ENCODE measurements at places on chromosomes 5 and 9.

- no peak for DNase-seq
Measured at GRCh38 chr9:125906144-125906543, 159.0 kb downstream of the PBX3 start.

DNA sequence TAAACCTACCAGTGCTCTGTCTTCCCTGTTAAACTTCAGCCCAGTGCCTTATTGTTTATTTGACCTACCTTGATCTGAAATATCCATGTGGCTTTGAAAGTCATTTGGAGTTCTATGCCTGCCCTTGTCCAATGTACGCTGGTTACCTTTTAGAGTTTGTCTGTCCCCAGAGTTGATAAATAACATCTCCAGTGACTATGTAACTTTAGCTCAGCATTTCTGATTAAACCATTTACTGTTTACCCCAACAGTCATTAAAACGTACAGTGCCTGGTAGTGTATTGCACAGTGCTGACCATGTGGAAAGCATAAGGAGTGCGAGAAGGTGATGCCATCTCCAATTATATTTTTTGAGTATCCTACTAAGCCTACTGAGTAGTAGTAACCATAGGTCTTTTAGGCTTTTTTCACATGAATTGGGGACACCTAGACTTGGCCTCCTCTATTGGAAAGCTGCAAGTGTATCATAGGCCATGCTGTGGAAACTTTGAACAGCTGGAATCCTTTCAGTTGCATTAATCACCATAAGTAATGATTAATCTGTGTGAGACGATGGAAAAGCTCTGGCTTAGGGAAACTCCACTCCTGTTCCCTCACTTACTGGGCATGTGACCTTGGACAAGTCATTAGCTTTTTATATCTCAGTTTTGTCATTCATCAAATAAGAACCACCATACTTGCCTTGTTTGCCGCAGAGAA lies 93.5 kb downstream of the MAST4 start:
- no peak for DNase-seq

DNA sequence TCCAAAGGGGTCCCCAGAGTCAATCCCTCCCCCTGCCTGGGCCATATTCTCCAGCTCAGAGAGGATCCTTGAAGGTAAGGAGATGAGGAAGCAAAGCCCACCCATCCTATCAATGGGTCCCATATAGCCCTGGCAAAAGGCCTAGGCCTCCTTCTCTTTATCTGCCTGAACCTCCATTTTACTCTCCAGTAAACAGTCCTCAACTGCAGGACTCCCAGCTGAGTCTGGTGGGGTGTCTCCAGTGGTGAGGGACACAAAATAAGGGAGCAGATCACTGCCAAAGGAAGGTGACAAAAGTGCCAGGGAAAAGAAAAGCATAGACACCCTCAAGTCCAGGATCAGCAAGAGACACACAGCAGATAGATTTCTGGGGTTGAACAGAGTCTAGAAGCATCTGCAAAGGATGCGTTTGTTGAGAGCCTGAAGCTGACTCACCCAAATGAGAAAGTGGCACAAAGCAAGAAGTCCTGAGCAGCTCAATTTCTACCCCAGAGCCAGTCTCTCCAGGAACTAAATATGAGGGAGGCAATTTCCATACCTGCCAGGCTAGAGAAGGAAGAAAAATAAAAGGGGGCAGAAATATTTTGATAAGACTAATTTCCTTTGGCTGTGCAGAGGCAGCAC lies 2.7 kb upstream of the EBF1 start:
- no peak for DNase-seq

DNA sequence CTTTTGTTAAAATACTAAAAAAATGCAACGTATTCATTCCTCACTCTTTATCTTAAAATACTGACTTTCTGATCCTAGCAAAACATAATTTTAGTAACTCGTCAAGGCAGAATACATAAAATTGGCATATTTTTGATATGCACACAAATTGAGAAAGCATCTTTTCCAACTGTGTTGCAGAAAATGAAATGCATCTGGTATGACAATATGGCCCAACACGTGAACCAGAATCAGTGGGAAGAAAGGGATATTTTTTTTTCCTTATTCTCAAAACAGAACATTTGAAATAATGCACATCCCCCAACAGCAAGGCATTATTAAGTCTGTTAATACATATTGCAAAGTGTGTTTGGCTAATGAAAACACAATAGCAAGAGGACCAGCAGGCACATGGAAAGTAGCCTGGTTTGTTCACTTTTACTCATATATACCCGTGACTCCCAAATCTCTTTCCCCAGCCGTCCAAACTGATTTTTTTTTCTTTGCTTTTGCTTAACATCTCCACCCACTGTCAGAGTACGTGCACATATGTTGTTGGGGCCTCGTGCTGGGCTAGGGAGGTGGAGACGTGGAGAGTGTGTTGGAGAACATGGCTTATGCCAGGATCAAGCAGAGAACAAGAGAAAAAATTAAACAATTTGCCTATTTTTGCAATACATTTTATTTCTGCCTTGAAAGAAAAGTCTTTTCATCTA lies 4.3 kb downstream of the MCTP1 start:
- DNase-seq, result no peak

DNA sequence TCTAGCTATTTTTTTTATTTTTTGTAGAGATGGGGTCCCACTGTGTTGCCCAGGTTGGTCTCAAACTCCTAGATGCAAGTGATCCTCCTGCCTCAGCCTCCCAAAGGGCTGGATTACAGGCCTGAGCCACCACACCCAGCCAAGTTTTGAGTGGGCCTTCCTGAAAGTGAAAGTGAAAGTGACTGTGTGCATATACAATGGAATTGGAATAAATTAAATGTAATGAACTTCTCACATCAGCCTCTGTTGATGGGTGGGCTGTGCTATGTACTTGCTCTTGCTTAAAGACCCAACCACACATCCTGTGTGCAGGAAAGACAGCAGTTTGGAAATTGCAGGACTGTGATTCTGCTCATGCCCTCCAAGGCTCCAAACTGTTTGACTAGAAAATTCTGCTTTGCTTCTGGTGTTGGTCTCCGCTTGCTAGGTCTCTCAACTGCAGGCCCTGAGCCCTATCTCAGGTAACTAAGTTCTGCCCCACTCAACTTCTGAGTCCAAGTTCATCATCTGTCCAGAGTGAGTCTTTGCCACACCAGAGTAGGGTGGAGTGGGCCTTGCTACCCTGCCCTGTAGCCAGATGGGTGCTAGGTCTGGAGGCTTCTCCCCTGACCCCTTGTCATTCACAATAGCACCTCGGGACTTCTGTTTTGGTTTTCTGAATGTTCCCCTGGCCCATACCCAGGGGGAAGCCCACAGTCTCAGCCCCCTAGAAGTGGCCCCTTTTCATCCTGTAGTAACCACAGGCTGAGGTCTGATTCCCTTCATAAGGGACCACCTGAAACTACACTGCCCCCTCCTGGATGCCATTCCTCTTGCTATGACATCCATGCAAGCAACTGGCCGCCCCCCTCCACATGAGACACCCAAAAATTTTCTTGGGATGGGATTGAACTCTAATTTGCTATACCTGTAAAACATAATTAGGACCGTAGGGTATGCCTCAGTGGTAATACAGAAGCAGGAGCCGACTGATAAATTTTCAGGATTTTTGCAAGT lies 36.5 kb upstream of the RAD23B start:
- no peak for DNase-seq

DNA sequence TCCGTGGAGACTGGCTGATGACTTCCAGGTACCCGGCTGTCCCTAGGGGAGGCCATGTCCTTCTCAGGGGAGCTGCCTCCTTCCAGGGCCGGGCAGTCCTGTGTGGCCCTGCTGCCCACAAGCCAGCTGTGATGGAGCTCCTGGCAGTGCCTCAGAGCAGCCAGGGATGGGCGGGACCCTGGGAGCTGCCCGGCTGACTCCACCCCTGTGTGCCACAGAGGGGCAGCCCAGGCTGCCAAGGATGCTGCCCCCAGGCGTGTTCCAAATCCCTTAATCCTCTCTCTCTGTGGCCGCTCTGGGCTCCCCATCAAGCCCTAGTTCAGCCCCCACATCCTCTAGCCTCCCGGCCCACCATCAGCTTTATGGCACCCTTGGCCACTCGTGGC lies 7.0 kb upstream of the SCGB3A1 start:
- no peak for DNase-seq

DNA sequence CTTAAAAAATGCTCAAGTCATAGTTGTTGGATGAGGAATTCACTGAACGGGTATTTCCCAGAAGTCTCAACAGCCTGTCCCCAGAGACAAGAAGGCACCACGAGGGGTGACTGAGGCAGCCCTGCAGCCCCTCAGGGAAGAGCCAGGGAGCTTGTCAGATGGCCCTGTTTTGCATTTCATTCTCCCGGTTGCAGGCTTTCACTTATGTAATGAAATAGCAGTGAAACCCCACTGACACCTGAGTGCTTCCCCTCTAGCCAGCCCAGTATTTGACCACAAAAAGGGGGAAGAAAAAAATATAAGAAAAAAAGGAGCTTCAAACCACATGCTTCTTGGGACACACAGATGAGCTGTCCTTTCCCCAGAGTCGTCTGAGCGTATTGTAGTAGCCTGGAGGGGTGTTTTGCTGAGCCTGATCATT lies 75.3 kb upstream of the IL12B start:
- no peak for DNase-seq

GRCh38 chr9:114549697-114550330 lies 37.8 kb upstream of the ATP6V1G1 start:
- DNase-seq, result no peak

DNA sequence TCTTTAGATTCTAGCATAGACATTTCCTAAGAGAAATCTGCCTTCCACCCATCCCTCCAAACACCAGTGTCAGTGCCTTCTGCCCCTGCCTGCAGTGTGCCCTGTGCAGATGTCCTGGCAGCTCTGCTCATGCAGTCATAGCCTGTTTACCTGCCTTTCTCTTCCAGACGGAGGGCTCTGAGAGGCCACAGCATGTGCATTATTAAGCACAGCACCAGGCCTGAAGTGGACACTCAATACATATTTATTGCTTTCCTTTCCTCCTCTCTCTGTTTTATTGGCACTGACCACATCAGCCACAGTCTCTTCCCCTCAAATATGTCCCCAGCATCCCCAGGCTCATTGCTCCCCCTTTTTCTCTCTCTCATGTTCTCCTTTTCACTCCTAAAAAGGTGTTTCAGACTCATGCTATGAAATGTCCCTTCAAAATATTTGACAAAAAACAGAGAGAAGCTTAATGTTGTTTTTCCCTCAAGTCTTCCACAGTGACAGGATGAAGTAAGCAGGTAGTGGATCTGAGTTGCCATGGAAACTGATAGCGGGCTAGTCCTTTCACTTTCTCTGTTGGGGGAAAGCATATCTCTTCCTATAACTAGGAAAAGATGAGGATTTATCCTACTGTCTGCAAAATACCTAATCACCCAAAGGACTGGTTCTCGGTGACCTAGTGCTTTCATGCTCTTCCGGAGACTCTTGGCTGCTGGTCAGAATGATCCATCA lies 100.9 kb downstream of the ATP10B start:
- no peak for DNase-seq

- DNase-seq, result no peak
Measured at GRCh38 chr9:113640418-113640817, 176.9 kb downstream of the RGS3 start.

DNA sequence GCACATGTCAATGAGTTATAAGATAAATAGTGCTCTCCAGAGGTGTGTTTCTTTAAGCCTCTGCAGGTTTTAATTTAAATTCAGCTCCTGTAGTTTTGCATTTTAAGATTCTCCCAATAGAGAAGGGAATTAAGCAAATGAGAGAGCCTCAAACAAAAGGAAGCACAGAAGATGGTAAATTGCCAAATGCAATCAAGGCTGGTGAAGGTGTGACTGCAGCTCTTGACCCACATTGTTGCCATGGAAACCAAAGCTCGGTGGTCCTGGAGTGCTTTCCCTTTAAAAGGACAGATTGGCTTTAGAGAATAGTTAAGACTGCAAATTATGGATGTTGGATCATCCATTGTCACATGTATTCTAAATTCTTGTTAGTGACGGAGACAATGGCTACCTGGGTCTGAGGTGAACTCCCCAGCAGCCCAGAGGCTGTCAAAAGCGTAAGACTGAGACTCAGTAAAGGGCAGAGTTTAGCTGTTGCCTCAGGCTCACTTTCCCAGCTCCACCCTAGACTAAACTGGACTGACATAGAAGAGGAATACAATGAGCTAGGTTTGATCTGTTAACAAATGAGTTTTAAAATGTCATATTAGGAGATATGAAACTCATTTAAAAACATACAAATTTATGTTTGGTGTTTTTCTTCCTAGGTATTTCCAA lies 12.3 kb downstream of the GAPT start:
- no peak for DNase-seq

GRCh38 chr9:27362447-27363210 lies 65.7 kb upstream of the EQTN start:
- DNase-seq, result no peak

- DNase-seq, result no peak
Measured at GRCh38 chr5:137022725-137023124, 476.4 kb downstream of the SPOCK1 start.

DNA sequence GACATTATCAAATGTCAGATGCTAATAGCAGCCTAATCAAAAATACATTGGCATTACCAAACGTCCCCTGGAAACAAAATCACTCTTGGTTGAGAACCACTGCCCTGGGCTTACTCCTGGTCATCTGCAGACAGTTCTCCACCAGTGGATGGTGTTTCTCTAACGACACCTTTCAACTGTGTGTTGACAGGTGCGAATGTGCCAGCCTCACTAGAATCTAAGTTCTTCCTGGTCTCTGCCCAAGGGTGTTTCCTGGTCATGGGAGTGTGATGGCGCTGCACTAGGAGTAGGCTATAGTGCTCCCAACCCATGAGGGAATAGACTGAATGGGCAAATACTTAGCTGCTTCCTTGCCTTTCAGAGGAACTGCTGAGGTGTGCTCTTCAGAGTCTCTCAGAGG lies 105.9 kb downstream of the MRPS27 start:
- DNase-seq, result no peak

DNA sequence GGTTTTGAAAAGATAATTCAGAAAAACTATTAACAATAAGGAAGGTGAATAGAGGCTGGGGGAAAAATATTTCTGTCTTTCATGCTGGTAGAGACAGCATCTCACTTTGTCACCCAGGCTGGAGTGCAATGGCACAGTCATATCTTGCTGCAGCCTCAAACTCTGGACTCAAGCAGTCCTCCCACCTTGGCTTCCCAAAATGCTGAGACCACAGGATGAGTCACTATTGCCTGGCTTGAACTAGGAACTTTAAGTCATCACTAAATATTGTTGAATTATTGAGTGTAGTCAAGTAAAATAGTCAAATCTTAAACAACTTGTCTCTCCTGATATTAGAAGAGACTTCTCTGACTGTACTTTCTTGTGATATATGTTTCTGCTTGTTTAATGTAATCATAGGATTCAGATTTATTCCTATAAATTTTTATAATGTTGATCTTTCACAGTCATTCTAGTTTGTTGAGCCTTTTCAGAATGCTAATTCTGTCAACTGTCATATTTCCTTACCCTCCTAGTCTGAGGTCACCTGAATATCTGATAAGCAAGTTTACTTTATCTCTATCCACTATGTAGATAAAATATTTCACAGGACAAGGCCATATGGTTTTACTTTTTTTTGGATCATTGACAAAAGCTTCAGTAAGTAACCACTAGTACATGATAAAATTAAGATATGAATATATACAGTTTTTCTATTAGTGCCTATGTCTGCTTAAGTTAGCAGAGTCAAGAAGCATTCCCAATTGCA lies 1696.5 kb downstream of the MAT2B start:
- DNase-seq, result no peak

- no peak for DNase-seq
Measured at GRCh38 chr5:56861893-56862485, 46.6 kb downstream of the MAP3K1 start.

GRCh38 chr9:113364951-113365350 lies 11.8 kb downstream of the HDHD3 start:
- DNase-seq, result no peak

- DNase-seq, result no peak
Measured at GRCh38 chr9:137031904-137032640, at the start of gene FUT7. TSS of gene FUT7 (minus strand) at chr9:137032088. CDS start at chr9:137031991, 97 bp downstream.

- no peak for DNase-seq
Measured at GRCh38 chr9:96115836-96116235, 186.1 kb downstream of the HSD17B3 start.
